ENCODE measurements at places on chromosomes 5 and 9.

GRCh38 chr5:162607879-162608278 lies 540.3 kb downstream of the GABRG2 start:
- DNase-seq, result no peak

- DNase-seq, result no peak
Measured at GRCh38 chr9:130194378-130194932, 22.3 kb downstream of the NCS1 start.

DNA sequence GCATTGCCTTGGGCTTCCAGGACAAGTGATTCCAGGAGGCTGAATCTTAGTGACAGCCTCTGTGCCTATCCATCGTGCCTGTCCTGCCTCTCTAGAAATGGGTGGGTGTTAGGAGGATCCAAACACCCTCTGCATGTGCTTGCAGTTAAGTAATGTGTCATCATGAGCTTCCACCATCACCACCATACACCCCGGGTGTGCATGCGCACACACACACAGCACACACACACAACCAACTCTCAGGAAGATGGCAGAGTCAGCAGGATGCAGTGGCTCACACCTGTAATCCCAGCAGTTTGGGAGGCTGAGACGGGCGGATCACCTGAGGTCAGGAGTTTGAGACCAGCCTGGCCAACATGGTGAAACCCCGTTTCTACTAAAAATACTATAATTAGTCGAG lies 22.8 kb upstream of the CERCAM start:
- no peak for DNase-seq

DNA sequence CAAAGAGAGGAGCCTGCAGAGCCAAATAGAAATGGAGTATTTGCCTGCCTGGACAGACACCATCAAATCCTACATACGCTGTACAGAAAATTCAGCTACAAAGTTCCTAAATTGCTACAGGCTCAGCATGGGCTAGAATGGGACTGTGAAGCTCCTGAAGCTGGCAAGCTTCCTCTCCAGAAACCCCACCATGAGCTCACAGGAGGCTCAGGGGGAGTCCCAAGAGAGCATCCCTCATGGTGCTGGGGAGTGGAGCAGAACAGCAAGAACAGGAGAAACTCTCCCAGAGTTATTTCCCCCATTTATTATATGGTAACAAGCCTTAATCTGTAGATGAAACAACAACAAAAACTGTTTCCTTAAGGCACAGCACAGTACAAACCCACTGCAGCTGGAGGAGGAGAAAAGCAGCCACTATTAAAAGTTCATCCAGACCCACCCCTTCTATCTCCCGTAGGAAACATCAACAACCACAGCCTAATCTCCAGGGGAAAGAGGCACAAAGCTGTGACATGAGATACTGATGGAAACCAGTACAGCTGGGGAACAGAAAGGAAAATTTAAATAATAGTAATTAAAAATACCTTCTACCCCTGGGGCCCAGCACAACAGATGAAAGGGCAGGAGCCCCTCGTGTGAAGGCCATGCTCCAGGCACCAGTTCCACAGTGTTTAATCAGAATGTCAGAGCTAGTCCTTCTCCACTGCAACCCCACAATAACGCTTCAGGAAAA lies 548.5 kb downstream of the MTRR start:
- DNase-seq, result no peak

GRCh38 chr9:22241611-22242010 lies 205.0 kb upstream of the DMRTA1 start:
- no peak for DNase-seq

- DNase-seq, result no peak
Measured at GRCh38 chr5:126527892-126528291, 67.1 kb downstream of the ALDH7A1 start.

DNA sequence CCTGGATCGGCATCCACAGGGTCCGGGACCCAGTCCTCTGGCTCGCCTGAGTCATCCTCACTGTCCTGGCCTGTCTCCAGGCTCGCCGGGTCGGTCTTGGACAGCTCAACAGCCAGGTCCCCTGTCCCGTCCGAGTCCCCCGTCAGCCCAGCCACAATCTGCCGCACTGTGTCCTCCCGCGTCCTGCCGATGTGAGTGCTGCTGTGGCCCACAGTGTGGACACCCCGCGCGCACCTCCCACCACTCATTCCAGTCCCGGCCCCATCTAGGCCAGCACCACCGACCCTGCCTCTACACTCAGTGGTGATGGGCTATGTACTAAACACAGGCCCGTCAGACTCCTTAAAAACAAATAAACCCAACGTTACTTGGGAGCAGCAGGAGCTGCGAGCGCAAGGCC lies 6.7 kb downstream of the ANAPC2 start:
- DNase-seq, result no peak

DNA sequence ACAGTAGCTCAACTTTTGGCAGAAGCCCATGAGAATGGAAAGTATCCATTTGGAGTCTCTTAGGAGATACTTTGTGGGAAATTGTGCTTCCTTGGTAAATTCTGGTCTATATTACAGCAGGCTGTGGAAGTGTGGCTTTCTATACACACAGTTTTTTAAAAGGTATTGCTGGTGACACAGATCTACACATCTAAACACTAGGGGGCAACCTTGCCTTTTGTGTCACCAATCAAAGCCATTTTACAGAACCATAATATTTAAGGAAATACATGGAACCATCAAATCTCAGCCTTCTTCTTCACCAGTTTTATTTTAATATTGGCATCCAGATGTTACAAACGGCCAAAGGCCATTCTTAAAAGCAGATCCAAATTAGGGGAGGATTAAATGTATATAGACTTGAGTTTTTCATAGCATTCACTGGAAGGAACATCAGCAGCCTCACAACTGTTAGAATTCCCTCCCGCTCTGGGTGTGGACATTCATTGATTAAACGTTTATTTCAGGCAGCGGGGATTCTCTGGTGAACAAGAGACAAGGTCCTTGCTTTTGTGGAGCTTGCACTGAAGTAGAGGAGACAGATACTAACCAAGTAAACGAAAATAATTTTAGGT lies 132.4 kb upstream of the EPB41L4A start:
- DNase-seq, result no peak

- DNase-seq, result no peak
Measured at GRCh38 chr5:89213573-89213972, 330.6 kb upstream of the MEF2C start.

- no peak for DNase-seq
Measured at GRCh38 chr5:68181039-68181599, 34.4 kb upstream of the PIK3R1 start.

GRCh38 chr9:82022121-82022520 lies 33.5 kb downstream of the SPATA31D1 start:
- no peak for DNase-seq

GRCh38 chr5:151612689-151613427 lies 21.7 kb upstream of the FAT2 start:
- no peak for DNase-seq

GRCh38 chr5:181239062-181239663 lies 4.5 kb downstream of the RACK1 start:
- no peak for DNase-seq

DNA sequence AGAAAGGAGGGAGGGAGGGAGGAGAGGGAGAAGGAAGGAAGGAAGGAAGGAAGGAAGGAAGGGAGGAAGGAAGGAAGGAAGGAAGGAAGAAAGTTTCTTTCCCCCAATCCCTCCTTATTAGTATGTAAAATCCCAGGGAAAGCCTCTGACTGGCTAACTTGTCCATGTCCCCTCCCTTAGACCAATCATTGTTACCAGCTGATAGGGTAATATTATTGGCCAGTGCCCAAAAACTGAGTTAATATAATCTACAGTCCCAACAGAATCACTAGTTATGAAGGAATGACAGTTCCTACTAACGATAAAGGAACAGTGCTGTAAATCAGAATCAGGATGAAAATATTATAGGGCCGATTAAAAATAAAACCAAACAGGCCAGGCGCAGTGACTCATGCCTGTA lies 53.6 kb upstream of the CCNG1 start:
- no peak for DNase-seq

- no peak for DNase-seq
Measured at GRCh38 chr9:113999256-114000062, 78.6 kb downstream of the AMBP start.

GRCh38 chr5:20029266-20029665 lies 41.3 kb upstream of the CDH18 start:
- no peak for DNase-seq

- no peak for DNase-seq
Measured at GRCh38 chr5:142314109-142314508, 10.7 kb downstream of the SPRY4 start.

DNA sequence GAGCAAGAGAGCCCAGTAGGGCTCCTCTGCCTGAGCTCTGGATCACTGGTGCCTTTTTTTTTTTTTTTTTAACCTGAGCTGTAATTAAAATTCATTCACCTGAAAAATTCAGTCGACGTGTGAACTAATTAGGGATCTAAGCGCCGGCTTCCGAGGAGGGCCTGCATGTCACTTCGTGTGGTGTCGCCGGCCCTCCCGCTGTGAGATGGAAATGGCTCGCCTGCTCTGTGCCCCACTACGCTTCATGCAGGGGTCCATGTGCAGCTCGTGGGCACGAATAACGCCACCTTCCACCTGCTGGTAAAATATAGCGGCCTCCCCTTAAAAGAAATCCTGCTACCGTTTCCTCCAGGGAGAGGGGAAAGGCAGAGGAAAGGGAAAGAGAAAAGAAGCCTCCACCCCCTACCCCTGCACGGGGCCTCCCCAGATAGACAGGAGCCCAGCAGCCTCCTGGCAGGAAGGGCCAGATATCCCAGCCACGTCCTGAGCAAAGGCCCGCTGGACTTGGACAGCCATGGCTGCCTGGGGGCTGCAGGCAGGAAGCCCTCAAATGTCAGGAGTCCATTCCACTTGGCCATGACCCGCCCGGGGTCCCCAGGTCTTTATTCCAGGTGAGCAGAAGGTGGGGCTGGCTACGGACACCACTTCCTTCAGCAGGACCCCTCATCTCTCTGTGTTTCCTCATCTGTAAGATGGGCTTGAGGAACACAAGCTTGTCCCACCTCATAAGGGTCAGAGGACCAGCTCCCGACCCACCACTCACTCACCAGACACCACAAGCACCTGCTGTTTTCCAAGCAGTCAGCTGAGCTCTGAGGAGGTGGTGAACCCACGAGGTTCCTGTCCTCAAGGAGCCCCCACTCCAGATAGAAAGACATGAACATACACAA lies 38.2 kb upstream of the ZNF354A start:
- DNase-seq, result no peak

GRCh38 chr5:10257870-10258269 lies 7.8 kb downstream of the CCT5 start:
- no peak for DNase-seq

- DNase-seq, result no peak
Measured at GRCh38 chr5:16777432-16777831, 158.7 kb downstream of the MYO10 start.

DNA sequence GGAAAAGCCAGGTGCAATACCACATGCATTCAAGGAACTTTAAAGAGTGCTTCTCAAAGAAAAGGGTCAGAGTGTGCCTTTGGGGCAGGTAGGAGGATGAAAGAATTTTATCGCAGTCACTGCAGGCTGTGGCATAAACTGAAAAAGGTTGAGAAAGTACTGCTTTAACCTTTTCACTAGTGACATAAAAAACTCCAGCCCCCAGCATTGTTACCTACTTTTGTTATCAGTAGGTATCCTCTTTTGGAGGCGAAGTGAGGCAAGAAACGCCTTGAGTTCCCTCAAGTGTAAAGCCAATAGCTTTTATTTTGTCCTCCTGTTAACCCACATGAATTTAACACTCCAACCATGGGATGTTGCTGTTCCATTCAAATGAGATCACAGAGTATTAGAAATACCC lies 64.7 kb upstream of the CHD1 start:
- no peak for DNase-seq

- peak; percentile 80 for DNase-seq
Measured at GRCh38 chr9:97046228-97046627, 7.3 kb upstream of the CTSV start.

GRCh38 chr9:82991671-82992070 lies 71.3 kb downstream of the RASEF start:
- DNase-seq, result no peak

DNA sequence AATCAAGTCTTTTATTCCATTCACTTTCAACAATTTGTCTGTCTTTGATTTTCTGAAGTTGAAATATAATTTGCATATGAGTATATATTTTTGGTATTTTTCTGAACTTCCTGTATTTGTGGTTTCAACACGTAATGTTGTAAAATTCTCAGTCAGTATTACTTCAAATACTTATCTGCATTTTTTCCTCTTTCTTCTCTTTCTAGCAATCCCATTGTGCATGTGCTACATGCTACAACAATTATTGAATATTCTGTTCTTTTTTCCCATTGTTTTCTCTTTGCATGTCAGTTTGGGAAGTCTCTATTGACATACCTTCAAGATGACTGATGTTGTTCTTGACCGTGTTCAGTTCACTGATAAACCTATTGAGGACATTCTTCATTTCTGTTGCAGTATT lies 5.6 kb upstream of the ANKRD18A start:
- no peak for DNase-seq

DNA sequence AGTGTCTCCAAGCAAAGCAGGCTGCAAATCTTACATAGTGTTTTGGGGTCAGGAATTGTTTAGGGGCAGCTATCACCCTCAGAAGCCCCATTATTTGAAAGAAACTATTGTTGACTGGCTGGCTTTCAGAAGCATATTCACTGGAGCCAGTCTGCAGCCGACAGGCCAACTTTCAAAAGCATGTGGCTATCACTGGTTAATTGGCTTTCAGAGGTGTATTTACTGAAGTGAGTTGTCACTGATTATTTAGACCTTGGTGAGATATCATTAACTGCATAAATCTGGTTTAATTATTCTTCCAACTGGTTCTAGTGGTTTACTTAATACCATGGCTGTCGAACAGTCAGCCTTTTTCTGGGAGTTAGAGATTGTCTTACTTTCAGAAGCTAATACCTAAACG lies 247.0 kb downstream of the CWC27 start:
- no peak for DNase-seq

DNA sequence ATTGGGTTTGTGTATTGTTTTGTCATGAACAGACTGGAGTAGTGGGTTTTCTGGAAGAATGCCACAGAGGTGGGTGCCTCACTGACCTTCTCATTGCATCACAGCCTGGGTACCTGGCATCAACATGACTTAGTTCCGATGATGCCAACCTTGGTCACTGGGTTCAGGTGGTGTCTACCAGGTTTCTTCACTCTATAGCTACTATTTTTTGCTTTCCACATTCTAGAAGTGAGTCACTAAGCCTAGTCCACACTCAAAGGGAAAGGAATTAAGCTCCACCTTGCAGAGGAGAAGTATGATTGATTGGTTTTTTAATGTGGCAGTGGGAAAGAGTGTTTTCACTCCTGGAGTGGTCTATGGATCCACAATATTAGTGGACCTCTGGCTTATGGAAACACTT lies 391.9 kb downstream of the DMRT2 start:
- no peak for DNase-seq

GRCh38 chr5:69341520-69342161 lies 9.0 kb upstream of the CCDC125 start:
- DNase-seq, result no peak

GRCh38 chr5:131980696-131981095 lies 30.8 kb downstream of the ACSL6 start:
- DNase-seq, result peak; percentile 46

- peak; percentile 69 for DNase-seq
Measured at GRCh38 chr5:73448463-73449136, at the start of gene FOXD1. TSS of gene FOXD1 (minus strand) at chr5:73448777. CDS start at chr5:73448362, 415 bp downstream.

Measured in upper lobe of right lung (tissue), 1 donor.